Stimulated activated naive CD8-positive, alpha-beta T cell treated with anti-CD3 and anti-CD28 coated beads, Interleukin-15, amount 100 ng/mL, for 72 hours (primary cell): ENCODE measurements at places on chromosomes 2 and 18.

GRCh38 chr2:83461135-83461534 lies 997.9 kb downstream of the SUCLG1 start:
- DNase-seq = no peak

DNA sequence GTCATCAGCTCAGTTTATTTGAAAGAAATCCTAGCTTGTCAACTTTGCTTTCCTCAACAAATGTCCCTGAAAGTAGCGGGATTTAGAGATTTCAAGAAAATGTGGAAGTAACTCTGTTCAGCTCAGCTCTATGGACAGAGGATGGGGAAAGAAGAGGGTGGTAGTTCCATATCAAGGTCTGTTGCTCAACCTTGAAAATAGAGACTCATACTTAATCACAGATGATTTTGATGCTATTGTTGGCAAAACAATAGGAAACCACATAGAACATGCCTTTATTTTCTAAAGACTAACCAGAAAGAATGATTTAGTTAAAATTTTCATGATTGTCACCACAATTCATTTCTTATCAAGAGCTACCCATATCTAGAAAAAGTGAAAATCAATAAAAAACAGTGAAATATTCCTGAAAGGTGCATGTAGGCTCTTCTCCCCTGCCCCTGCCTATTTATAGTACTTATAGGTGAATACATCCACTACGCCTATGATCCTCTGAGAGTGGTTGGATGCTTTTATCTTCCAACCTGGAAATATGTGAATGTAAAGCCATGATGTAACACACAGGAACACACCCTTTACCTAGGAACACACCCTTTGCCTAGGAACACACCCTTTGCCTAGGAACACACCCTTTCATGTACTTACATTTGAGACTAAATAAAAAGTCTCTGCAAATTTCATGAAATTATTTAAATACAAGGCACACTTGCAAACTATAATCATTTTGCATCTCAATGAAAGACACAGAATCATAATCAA lies 65.8 kb downstream of the ETAA1 start:
- DNase-seq = no peak

DNA sequence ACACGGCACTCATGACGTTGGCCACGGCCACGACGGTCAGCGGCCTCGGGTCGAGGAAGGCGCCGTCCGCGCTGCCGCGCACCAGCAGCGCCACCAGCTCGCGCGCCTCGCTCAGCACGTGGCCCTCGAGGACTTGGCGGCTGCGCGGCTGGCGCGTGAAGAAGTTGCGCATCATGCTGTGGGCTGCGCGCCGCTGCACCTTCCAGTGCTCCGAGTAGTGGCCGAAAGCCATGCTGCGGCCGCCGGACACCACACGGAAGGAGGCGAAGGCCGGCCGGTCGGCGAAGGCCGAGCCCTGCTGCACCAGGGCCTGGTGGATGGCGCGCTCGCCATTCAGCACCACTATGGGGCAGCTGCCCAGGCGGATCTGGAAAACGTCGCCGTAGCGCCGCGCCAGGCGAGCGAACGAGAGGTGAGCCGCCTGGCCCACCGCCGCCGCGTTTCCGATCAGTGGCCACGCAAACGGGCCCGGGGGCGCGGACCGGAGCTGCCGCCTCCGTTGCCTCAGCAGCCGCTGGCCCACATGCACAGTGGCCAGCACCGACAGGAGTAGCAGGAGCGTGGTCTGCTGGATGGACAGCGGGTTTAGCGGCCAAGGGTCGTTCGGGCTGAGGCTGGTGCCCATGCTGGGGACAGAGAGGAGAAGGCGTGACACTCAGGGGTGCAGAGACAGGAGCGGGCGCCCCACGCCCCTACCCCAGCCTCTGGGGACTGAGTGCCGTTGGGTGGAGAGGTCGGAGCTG lies 1.0 kb downstream of the CYP1B1 start:
- DNase-seq = peak; percentile 37

- DNase-seq = no peak
Observed at GRCh38 chr2:210844016-210844415, 287.6 kb downstream of the CPS1 start.

GRCh38 chr2:71882949-71883472 lies 264.7 kb downstream of the CYP26B1 start:
- DNase-seq = no peak

DNA sequence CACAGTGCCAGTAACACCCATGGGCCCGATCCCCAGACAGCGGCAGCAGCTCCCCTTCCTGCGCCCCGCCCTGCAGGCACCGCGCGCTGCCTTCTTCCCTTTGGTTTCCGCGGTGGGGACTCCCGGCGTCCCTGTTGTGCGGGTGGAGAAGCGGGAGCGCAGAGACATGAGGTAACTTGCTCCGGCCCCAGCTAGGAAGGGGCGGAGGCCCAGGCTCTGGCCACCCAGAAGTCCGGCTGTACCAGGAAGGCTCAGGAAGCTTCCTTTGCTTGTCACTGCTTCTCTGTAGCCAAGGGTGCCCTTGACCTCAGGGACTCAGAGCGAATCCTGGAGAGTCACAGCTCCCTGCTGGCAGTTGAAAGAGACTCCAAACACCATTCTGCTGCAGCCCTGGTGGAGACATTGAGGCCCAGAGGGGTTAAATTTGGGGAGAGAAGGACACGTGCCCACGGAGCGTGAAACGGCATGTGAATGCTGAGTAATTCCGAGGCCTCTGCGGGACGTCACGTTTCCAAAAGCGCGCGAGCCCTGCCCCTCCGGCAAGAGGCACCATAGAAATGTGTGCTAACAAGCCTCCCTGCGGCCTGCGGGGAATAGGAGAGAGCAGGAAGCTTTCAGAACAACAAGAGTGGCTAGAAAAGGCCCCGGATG lies 6.7 kb upstream of the ADCY3 start:
- DNase-seq = peak; percentile 52

- no peak for DNase-seq
Observed at GRCh38 chr2:25512707-25513106, 160.7 kb downstream of the DTNB start.

GRCh38 chr18:13464432-13465123 lies 246.0 kb downstream of the LDLRAD4 start:
- peak; percentile 76 for DNase-seq

GRCh38 chr2:49045083-49045482 lies 109.2 kb downstream of the FSHR start:
- DNase-seq = no peak

DNA sequence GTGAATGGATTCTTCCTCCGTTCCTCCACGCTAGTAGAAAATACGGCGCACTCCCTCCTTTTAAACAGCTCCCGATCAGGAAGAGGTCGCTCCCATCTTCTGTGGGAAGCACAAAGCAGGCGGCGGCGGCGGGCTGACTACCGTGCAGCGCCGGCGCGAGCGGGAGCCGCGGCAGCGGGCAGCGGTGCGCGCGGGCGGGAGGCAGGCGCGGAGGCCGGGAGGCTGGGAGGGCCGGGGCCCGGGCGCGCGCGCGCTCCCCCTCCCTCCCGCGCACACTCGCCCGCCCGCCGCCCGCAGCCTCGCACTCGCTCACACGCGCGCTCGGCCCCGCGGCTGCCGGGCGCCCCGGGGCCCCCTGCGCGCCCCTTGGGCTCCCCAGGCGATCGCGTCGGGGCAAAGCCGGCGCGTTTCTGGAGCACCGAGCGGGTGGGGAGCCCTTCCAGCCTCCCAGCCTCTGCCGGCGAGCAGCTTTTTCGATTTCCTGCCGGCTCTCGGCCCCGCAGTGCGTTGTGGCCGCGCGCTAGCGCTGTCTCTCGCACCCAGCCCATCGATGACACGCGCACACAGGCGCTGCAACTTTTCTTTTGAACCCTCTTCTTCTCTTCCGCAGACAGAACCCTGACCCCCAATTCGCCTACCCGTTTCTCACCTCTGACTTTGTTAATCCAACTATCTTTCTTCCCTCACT lies at the start of gene SLC8A1:
Gene SLC8A1, minus strand, starts transcription at position 173 of the 688 bp plus-strand sequence.
- DNase-seq = peak; percentile 18
